ENCODE measurements at places on chromosomes 12 and 14.
A peak's percentile ranks its signal among the peaks of the same experiment; 100 is the strongest.

DNA sequence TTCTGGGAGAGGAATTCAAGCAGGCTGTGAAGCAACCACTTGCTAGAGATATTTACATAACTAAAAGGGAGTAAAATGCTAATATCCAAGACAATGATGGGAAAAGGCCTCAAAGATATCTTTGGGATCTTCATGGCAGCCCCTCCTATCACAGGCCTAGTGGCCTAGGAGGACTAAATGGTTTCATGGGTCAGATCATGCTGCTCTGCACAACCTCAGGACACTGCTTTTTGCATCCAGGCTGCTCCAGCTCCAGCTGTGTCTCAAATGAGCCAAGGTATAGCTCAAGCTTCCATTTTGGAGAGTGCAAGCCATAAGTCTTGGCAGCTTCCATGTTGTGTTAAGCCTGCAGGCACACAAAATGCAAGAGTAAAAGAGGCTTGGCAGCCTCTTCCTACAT, 195.6 kb upstream of the SSTR1 start:
- DNase-seq: no peak

- peak; percentile 2 for DNase-seq
These were observed 534 bp downstream of the PPP2R3C start for GRCh38 chr14:35121026-35121886.

- no peak for DNase-seq
These were observed 21.1 kb downstream of the MOAP1 start for GRCh38 chr14:93163564-93163963.

GRCh38 chr14:37865719-37866549, 270.5 kb downstream of the TTC6 start:
- no peak for DNase-seq

DNA sequence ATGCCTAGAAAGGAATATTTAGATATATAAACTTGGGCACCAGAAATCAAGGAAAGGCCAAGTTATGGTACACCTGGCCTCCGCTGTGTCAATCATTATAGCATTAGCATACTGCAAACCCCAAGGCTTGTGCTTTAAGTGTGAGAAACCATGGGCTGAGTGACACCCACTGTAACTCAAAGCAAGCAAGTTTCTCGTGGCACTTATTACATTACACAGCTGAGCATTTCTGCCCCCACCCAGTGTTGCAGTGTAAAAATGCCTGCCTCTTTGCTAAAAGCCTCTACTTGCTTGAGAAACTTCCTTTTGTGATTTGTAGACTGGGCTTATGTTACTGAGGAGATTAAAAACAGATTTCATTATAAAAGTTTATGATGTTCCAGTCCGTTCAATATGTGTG, 122.0 kb downstream of the TGFB3 start:
- DNase-seq: no peak

DNA sequence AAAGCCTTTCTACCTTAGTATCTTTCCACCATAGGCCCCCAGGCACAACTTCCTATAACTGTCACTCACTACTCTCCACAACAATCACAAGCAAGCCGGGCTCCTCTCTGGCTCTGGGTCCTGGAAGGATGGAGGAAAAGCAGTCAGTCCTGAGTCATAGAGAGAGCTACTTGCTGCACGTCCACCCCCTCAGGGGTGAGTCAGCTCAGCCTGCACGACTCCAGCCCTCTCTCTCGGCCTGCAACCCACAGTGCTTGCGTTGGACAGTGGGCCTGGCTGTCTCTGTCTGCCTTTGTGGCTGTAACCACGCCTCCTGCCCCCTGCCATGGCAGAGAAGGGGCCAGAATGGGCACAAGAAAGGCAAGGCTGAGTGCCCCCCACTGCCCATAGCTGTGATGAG, 154.1 kb upstream of the FKBP4 start:
- peak; percentile 91 for DNase-seq

GRCh38 chr14:104075530-104076151, 9.9 kb upstream of the ASPG start:
- DNase-seq: no peak

DNA sequence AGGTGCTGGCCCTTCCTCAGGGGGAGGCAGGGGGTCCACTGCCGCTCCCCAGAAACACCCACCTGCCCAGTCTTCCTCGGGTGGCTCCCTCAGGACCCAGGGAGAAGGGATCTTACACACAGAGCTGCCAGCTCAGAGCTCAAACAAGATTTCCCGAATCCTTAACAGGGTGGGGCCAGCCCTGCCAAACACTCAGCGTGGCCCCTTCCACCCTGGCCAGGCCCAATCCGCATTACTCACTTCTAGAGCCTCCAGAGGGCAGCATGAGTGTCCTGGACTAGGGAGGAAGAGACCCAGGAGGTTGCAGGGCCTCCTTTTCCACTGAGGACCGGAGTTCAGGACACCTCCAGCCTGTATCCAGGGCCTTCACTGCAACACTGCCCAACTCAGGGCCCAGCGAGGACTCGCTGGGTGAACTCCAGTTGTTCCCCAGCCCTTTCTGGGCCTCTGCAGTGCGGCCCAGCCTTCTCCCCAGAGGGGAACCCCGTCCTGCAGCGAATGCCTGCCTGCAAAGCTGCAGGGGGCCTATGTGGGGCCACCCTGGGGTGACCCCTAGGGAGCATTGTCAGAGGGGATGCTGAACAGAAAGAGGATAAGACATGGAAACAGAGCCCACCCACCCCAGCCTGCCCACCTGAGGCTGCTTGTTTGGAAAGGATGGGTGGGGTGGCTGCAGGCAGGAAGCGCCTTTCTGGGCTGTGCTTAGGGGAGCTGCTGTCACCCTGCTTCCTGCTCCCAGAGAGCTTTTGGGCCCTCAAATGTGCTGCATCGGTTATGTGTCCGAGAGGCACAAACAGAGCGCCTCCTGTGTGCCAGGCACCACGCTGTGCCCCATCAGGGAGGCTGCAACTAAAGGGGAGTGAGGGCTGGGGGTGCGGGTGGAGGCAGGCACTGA, 43.8 kb downstream of the CCNK start:
- DNase-seq: no peak

DNA sequence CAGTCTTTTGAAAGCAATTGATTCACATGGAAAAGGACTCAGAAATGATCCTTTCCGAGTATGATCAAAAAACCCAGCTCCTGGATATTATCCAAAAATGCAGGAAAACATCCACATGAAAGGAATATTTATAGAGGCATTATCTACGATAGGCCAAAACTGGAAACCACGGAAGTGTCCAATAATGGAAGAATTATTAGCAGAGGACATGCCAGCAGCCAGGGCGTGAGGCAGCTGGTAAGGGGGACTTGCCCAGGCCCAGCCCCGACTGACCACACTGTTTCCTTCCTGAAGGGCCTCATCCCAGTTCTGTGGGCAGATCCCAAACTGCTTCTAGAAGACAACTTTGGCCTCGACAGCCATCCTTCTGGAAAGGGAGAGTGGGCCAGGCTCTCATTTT, 20.5 kb downstream of the ACTN1 start:
- no peak for DNase-seq

GRCh38 chr12:69719336-69720316, 19.0 kb upstream of the RAB3IP start:
- no peak for DNase-seq

DNA sequence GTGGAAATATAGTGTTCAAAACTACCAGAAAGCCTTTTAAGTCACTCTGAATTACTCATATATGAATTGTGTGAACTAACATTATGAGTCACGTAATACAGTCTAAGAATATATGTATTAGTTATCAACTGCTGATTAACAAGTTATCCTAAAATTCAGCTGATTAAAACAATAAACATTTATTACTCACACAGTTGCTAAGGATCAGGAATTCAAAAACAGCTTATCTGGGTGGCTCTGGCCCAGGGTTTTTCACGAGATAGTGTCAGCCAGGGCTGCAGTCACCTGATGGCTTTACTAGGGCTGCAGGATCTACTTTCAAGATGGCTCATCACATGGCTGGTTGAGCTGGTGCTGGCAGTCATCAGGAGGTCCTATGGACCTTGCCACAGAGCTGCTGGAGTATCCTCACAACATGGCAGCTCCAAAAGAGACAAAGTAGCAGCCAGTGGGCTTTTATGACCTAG, 36.5 kb downstream of the CORO1C start:
- DNase-seq: no peak
